A549 treated with RU486 at 1 μM for 4 hours (cell line): ENCODE measurements at places on chromosomes 3 and 15. TPM values are rescaled to one million over a fixed set of nuclear protein-coding genes. Genes with fewer than 3 reads are reported as not detected.

The RTP3 gene
- total RNA-seq = not detected in 5 replicates

The CLDN11 gene
- 0.09 to 0.30 TPM (median 0.12 TPM) in 4 of 5 replicates, not detected in the other for total RNA-seq

The IQCF5 gene
- total RNA-seq = not detected in 5 replicates

The SSUH2 gene
- total RNA-seq = 0.63 to 1.1 TPM (median 0.81 TPM) in 5 replicates

The AMIGO3 gene
- total RNA-seq = 0.35 to 0.85 TPM (median 0.59 TPM) in 5 replicates

The CELSR3 gene
- total RNA-seq = 2.7 to 5.3 TPM (median 4.2 TPM) in 5 replicates

The APOD gene
- total RNA-seq = 0.56 to 0.82 TPM (median 0.68 TPM) in 5 replicates

The GNAT1 gene
- not detected in 5 replicates for total RNA-seq

The SPG21 gene
- total RNA-seq = 104 to 135 TPM (median 127 TPM) in 5 replicates

The HGD gene
- total RNA-seq = 15.0 to 18.9 TPM (median 15.9 TPM) in 5 replicates

The SEMA3G gene
- 0.07 to 0.09 TPM (median 0.08 TPM) in 4 of 5 replicates, not detected in the other for total RNA-seq

The CCDC71 gene
- 10.6 to 14.9 TPM (median 12.9 TPM) in 5 replicates for total RNA-seq

The LRRN1 gene
- total RNA-seq = not detected in 5 replicates

The NR2E3 gene
- total RNA-seq = 0.14 to 0.29 TPM (median 0.19 TPM) in 4 of 5 replicates, not detected in the other

The RPP25 gene
- total RNA-seq = 21.4 to 32.8 TPM (median 29.8 TPM) in 5 replicates
